ENCODE measurements at places on chromosomes 4 and X.

- no peak for DNase-seq
These were observed 24.3 kb downstream of the KLHL8 start for GRCh38 chr4:87196146-87196545.

DNA sequence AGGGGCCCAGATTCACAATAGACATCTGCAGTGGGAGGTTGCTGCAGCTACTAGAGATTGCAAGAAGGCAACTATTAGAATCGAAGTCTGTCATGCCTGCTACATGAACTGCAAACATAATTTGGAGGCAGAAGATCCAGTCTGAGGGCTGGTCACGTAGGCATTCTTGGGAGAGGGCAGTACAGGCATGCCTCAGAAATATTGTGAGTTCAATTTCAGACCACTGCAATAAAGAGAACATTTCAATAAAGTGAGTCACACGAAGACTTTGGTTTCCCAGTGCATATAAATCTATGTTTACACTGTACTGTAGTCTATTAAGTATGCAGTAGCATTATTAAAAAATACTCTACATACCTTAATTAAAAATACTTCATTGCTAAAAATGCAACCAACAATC, 585.8 kb upstream of the FAT1 start:
- no peak for DNase-seq

GRCh38 chr4:95540227-95540626, 8.5 kb downstream of the UNC5C start:
- no peak for DNase-seq

GRCh38 chr4:15718959-15719358, 16.1 kb downstream of the BST1 start:
- no peak for DNase-seq

DNA sequence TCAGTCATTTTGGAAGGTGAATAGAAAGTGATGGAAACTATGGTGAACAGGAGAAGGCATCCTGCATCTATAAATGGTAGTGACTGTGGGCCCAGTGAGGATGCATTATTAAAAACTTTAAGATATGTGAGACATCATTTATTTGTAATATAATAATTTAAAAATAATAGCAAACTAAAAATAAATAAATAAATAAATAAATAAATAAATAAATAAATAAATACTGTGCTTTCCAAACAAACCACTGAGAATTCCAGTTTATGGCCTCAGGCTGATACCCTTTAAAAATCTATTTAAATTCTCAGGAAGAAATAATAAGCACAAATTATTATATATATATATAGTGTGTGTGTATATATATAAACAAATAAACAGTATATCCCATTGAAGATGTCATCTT, 248.0 kb upstream of the DCAF8L1 start:
- no peak for DNase-seq

- no peak for DNase-seq
These were observed 581.2 kb upstream of the IGFBP7 start for GRCh38 chr4:57691370-57691769.
